Upper lobe of right lung (tissue), 1 donor: ENCODE measurements at places on chromosomes 1 and 21.

DNA sequence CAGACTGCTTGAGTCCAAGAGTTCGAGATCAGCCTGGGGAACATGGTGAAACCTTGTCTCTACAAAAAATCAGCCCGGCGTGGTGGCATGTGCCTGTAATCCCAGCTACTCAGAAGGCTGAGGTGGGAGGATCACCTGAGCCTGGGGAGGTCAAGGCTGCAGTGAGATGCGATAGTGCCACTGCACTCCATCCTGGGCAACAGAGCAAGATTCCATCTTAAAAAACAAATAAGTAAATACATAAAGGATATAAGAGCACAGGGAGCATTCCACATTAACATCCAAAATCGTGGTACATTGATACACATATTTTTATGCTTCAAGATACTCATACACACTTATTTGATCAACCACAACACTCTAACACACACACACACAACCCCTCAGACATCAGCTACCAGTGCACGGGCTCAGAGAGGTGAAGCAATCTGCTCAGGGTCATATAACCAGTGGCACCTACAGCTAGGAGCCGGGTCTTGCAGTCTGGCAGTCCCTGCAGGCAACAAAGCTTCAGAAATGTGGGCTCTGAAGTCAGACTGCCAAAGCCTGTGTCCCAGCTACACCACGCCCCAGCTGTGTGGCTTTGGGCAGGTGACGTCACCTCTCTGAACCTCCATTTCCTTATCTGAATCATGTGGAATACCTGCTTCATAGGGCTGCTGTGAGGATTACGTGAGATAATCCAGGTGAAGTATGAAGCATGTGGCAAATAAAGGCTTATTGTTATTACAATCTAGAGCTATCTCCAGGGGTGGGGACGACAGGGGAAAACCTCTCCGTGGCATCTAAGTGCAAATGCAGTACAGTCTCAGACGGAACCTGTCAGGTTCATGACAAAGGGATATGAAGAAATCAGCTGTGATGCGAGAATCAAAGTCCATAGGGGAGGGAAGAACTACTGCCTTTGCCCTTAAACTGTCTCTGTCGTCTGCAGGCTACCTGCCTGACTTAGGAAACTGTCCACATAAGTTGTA lies 4.8 kb upstream of the CRYBG2 start:
- DNase-seq: no peak

DNA sequence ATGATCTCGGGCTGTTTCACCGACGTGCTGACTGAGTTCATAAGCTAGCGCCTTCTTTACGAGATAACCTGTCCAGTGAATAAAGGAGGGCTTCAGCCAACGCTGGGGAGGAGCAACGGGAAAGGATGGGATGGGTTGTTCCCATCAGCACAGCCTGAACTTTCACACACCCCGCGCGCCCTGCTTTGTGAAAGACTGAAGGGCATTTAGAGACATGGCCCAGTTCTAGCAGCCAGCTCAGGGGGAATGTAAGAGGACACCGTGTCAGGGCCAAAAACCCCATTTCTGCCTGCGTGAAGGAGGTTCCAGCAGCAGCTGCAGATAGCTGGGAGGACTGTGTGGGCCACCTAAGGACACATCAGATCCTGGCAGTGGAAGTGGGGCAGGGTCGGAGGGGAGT lies 255.1 kb upstream of the RAB4A start:
- no peak for DNase-seq

GRCh38 chr21:44299085-44299457 lies 782 bp upstream of the PFKL start:
- DNase-seq: no peak

DNA sequence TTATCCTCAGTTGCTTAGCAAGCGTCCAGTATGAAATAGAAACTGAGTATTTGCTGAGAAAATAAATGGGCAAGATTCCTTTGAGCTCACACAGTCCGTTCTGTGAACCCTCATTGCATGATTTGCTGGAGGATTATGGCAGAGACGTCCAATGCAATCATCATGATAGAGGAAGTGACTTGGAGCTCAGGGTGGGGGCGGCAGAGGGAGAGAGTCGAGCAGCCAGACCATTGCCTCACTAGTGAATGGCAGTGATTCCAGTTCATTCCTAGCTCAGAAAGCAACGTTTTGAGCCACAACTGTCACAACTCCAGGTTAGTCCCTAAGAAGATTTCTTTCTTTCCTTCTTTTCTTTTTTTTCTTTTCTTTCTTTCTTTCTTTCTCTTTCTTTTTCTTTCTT lies 27.5 kb upstream of the COL9A2 start:
- peak; percentile 77 for DNase-seq

DNA sequence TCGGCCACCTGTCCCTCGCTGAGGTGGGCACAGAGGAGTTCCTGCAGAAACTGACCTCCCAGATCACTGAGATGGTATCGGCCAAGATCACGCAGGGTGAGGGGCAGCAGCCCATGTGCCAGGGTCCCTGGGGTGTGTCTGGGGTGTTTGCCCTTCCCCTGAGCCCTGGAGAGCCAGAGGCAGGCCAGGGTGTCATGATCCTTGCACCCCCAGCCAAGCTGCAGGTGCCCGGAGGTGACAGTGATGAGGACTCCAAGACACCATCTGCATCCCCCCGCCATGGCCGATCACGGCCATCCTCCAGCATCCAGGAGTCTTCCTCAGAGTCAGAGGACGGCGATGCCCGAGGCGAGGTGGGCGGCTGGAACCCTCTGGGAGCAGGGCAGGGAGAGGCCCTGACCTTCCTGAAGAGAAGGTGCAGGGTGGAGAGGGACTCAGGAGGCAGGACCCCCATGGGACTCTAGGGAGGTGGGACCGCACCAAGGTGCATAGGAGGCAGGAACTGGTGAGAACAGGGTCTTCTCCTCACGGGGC lies 69.5 kb downstream of the TRIM11 start:
- peak; percentile 58 for DNase-seq

- DNase-seq: no peak
Measured at GRCh38 chr1:92691925-92692324, 93.0 kb downstream of the EVI5 start.

DNA sequence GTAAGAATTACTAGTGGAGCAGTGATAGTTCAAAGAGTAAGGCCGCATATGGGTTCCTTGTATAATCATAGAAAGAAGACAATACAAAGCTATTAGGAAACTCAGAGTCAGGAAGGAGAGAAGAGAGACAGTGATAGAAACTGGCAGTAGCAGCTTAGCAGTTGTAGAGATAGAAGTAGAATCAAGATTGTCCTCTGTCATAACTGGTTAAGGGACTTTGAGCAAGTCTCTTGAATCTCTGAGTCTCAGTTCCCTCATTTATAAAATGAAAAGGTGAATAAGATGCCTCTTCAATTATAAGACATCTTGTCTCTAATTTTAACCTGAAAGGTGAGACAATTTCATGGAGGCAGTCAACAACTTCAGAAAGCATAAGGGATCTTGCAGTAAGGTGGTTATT lies 6.5 kb upstream of the RALGPS2 start:
- DNase-seq: no peak

GRCh38 chr1:175195281-175195680 lies 2.7 kb upstream of the KIAA0040 start:
- DNase-seq: no peak

GRCh38 chr1:177431123-177431522 lies 260.4 kb downstream of the BRINP2 start:
- DNase-seq: no peak

- no peak for DNase-seq
Measured at GRCh38 chr21:26943921-26944320, 23.0 kb downstream of the ADAMTS5 start.

DNA sequence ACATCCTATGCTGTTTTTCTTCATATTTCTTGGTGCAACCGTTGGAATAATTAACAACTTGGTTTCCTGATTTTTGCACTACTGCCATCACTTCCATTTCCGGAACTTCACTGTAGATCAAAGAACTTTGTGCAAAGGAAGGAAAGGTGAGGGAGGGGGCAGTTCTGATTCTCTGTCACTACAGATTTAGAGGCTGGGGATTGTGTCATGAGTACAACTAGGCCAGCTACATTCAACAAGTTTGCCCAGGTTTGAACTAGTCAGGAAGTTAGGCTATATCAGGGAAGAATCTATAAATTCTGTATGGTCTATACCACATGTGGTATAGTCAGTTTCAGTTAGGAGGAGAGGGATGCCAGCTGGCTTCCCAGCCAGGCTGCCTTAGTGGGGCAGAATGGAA lies 84.2 kb downstream of the RGL1 start:
- no peak for DNase-seq
